IMR-90 (cell line): ENCODE measurements at places on chromosomes 1 and 21.

GRCh38 chr1:165508291-165508690, 35.5 kb upstream of the LRRC52 start:
- DNase-seq = no peak

- DNase-seq = peak; percentile 50
Measured at GRCh38 chr1:54671985-54672608, 30.5 kb downstream of the MROH7 start.

DNA sequence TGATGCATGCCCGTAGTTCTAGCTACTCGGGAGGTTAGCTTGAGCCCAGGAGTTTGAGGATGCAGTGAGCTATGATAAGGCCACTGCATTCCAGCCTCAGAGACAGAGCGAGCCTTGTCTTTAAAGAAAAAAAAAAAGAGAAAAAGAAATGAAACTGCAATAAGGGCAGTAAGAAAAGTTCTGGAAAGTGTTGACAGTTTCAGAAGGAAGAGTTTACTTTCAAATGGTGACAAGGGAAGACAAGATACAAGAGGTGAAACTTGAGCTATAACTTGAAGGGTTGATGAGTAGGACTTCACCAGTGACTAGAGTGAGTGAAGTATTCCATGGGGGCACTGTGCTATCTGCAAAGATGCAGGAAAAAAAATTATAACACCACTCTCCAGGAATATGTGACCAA, 125.0 kb downstream of the AKT3 start:
- no peak for DNase-seq

- DNase-seq = peak; percentile 79
Measured at GRCh38 chr1:185934476-185935189, 200.4 kb downstream of the HMCN1 start.

DNA sequence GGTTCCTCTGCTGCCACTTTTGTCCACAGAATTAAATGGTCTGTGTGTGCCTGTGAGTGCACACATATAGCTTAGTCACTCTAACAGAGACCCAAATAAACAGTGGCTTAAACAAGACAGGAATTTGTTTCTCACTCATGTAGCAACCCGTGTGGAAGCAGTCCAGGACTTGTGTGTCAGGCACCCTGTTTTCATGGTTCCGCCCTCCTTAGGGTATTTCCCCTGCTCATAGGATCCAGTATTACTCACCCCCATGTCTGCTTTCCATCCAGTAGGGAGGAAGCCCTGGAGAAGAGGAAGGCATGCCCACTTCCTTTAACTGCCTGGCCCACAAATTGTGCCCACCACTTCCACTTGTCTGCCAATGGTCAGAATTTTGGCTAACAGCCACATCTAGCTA, 41.3 kb upstream of the TACSTD2 start:
- DNase-seq = peak; percentile 99

GRCh38 chr1:234206651-234207284, 166.5 kb upstream of the COA6 start:
- peak; percentile 67 for DNase-seq
